Epithelial cell of prostate (primary cell): ENCODE measurements at places on chromosomes 11 and 22.

DNA sequence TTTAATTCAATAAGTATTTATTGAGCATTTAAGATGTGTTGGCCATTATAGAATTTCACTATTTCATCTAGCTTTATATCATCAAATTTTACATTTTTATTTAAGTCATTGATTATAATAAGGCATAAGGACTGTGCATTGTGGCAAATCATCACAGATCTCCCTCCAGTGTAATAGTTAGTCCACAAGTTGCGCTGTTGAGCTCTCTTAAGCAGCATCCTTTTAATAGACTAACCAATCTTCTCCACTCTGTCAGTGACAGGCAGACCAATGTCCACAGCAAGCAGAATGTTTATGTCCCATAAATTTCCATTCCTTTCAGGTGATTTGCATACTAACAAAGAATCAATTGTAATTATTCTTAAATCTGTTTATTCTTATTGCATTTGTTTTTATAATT is 595.3 kb upstream of the CCDC90B start:
- DNase-seq, result no peak

DNA sequence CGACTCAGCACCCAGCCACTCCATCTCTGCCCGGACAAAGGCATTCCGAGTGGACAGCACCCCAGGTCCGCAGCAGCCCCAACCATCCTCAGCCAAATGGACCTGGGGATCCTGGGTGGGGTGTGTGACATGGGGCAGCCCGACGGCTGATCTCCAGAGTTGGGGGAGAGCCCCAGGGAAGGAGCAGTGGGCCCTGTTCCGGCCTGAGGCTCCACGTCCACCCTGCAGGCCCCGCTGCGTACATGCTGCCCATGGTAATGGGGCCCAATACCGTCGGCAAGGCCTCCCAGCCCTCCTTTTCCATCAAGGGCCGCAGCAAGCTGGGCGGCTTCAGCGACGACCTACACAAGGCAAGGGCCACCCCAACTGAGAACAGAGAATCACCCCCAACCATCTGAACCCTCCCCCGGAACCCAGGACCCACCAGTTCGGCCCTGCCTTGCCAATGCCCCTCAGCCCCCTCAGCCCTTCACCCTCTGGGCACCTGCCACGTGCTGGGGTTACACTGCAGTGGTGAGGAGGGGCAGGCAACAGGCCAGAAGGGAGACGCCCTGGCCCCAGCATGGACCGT is 5.4 kb downstream of the SCGB1C1 start:
- DNase-seq, result no peak

GRCh38 chr11:70097783-70098563 is 19.9 kb downstream of the ANO1 start:
- no peak for DNase-seq

GRCh38 chr11:14026961-14027360 is 64.4 kb downstream of the SPON1 start:
- no peak for DNase-seq

GRCh38 chr11:75513250-75513649 is 12.5 kb downstream of the GDPD5 start:
- no peak for DNase-seq

DNA sequence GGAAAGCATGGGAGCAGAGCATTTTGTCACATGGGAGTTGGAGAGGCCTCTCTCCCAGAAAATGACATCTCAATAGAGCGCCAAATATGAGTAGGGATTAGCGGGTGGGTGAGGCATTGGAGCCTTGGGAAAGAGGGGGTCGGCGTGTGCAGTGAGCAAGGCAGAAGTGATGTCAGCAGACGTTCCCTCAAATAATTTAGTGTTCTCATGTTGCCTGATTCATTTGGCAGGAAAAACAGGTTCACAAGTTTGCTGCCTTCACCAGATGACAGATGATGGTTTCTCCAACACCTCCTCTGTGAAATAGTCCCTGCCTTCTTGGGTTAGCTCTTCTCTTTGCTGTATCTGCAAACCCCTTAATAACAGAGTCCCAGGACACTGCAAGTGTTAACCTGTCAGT is 118.5 kb upstream of the ARHGAP20 start:
- peak; percentile 43 for DNase-seq

GRCh38 chr11:67054836-67055523 is 1.7 kb upstream of the RHOD start:
- peak; percentile 98 for DNase-seq

- DNase-seq, result no peak
Measured at GRCh38 chr11:126805870-126806269, 194.7 kb downstream of the KIRREL3 start.

DNA sequence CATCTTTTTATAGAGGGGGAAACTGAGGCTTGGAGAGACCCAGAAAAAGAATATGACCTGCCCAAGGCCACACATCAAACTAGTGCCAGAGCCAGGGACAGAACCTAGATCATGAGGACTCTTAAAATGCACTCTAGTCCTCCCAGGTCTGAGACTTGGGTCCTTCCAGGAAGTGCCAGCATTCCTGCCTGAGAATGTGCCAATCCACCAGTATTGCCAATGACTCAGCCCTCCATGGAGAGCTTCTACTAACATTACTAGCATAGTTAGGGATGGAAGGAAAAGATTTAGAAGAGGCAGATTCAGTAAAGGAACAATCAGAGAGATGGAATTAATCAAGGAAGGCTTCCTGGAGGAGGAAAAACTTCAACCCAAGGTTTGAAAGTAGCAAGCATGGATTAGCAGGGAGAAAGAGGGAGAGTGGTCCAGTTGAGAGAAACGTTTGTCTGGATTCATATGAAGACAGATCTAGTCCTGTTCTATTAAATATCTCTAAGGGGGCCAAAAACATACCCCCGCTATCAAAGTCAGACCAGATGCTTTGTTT is 20.1 kb upstream of the SMIM35 start:
- DNase-seq, result no peak

GRCh38 chr11:5123802-5124521 is 14.2 kb downstream of the OR52A5 start:
- peak; percentile 6 for DNase-seq

DNA sequence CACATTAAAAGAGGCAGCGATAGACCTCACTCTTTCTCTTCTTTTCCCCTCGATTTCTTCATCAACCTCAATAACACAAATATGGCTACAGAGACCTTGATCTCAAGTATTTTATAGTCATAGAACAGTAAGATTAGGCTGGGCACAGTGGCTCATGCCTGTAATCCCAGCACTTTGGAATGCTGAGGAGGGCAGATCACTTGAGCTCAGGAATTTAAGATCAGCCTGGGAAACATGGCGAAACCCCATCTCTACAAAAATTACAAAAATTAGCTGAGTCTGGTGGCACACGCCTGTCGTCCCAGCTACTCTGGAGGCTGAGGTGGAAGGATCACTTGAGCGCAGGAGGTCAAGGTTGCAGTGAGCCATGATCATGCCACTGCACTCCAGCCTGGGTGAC is 14.6 kb downstream of the SLN start:
- DNase-seq, result no peak

- no peak for DNase-seq
Measured at GRCh38 chr11:83601914-83602527, 315.9 kb upstream of the CCDC90B start.

GRCh38 chr11:20036626-20037335 is 123.5 kb downstream of the DBX1 start:
- no peak for DNase-seq

GRCh38 chr11:2709429-2709828 is 9.6 kb upstream of the KCNQ1OT1 start:
- no peak for DNase-seq

DNA sequence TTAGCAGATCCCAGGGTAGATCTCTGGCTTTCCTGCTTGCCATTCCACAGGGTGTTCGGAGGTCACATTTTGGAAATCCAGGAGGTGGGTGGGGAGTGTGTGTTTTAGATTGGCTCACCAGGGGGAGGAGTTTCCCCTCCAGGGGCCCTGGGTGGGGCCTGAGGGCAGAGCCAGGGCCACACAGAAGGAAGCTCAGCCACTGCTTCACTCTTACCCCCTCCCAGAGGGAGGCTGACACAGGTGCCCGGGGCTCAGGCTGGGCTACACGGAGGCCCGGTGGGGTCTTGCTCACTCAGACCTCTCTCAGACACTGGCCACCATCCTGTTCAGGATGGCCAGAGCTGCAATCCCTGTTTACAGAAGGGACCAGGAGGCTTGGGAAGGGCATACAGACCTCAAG is 2.5 kb downstream of the WNT7B start:
- DNase-seq, result no peak

- no peak for DNase-seq
Measured at GRCh38 chr11:114915871-114916805, 237.8 kb downstream of the NXPE2 start.

DNA sequence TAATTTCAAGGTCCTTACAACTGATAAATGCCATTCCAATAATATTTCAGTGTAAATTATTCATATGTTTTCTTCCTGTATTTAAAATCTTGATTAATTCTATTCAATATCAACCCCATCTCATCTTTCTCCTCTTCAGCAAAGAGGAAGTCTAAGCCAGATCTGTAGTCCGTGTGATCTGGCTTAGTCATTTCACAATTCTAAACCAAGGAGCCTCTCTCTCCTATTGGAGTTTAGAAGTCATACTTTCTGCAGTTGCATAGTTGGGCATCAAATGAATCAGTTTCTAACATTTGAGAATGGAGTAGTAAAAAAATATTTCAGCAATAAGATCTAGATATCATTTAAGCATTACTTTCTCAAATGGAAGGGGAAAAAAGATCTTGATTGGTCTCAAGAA is 354.9 kb downstream of the JRKL start:
- no peak for DNase-seq

- no peak for DNase-seq
Measured at GRCh38 chr11:25980091-25980490, 351.8 kb upstream of the ANO3 start.

DNA sequence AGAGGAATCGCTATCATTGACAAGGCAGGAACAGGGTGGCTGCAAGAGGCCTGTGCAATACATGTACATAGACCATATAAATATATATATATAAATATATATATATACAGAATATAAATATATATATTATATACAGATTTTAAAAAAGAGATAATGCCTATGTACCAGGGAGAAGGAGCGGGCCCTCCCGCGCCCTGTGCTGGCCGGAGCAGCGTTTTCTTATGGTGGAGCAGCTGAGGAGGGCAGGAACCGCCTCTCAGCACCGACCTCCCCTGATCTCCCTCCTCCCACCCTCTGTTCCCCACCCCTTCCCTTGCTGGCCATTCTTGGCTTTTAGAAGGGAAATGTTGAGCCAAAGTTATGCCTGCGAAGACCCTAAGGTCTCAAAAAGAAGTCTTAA is 31.8 kb downstream of the SCN3B start:
- no peak for DNase-seq

GRCh38 chr22:48920776-48921241 is 906.9 kb downstream of the BRD1 start:
- DNase-seq, result no peak

GRCh38 chr22:20728523-20729190 is 45.3 kb upstream of the SERPIND1 start:
- no peak for DNase-seq

DNA sequence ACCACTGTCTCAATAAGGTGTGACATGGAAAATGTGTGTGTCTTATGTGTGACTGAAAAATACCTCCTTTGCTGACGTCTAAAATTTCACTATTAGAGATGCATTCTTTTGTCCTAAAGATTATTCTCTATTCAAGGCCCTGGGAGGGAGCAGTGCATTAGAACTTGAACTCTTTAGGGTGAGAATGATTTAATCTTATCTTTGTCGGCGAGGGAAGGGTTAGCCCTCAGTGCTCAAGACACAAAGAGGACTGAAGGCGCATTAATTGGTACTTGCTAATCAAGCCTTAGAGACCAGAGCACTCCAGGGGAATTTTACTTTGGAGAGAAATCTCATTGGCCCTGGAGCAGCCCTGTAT is 29.8 kb upstream of the PLET1 start:
- no peak for DNase-seq

- DNase-seq, result no peak
Measured at GRCh38 chr22:24763872-24764485, 10.5 kb downstream of the PIWIL3 start.

GRCh38 chr22:42319386-42319785 is 48.9 kb upstream of the TCF20 start:
- DNase-seq, result no peak

GRCh38 chr11:46234311-46234710 is 43.2 kb upstream of the CREB3L1 start:
- DNase-seq, result no peak

GRCh38 chr22:20553947-20554741 is 46.7 kb downstream of the MED15 start:
- DNase-seq, result no peak

GRCh38 chr11:78834886-78835285 is 260.2 kb upstream of the NARS2 start:
- no peak for DNase-seq

DNA sequence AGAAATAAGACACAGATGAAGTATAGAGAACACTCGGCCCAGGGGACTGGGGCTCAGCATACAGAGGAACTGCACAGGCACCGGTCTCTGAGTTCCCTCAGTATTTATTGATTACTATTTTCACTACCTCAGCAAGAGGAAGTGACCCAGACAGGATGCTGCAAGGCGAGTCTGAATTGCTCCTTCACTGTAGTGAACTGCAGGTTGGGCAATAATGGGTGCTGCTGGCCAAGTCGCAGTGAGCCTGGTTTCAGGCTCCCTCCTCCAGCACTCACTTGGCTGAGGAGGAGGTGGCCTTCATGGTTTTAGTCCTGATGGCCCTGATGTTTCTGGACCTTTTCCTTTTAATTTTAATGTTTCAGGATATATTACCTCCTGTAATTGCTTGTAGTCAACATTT is 10.4 kb downstream of the OR52K2 start:
- peak; percentile 24 for DNase-seq

GRCh38 chr22:18968011-18968749 is 32.1 kb upstream of the PRODH start:
- DNase-seq, result no peak

GRCh38 chr11:129728581-129728980 is 87.1 kb upstream of the TMEM45B start:
- DNase-seq, result no peak

DNA sequence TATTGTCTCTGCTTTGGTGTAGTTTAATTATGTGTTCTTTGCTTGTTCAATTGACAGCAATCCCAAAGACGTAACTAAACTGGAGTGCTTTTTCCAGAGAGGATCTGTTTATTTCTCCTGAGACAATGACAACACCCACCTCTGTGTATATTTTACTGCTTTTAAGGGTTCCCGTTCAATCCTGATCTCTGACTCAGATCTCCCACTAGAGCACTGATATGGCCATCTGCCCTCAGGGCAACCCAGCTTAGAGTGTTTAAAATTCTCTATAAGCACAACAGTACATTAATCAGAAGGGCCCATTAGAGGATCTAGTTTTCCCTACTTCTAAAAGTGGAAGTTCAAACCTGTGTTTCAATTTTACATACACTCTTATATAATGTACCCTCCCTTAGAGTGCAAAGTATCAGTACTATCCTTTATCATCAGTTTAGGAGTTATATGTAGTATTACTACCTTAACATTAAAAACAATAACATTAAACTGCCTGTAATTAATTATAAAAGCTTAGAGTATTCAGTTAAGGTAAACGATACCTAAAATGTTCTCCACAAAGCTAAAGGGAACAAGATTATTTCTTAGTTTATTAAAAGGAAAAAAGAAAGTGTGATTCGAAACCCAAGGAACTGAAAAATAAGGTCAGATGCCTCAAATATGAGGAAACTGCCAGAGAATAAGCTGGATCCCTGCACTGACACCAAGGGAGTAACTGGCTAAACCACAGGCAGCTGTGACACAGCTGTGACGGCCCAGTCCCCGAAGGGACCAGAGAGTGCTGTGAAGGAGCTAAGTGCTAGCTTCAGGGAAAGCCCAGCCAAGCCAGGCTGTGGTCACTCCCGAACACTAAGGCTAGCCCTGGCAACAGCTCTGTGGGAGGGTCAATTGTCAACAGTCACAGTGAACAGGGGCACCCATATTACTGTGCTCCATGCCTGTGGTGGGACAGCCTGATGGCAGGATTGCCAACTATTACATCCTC is 15.2 kb downstream of the UFD1 start:
- no peak for DNase-seq
